Activated T-helper 2 cell treated with anti-CD3 and anti-CD28 coated beads, Interferon-gamma antibody, Interleukin-2, Interleukin-4, amounts not matched to agents 10 μg/mL and 5 μg/mL and 100 μg/mL, durations not matched to agents 14 hours and 24 hours and 36 hours (primary cell): ENCODE measurements at places on chromosomes 1 and 21. TPM values are rescaled to one million over a fixed set of nuclear protein-coding genes. Genes with fewer than 3 reads are reported as not detected.

- DNase-seq: no peak
Measured at GRCh38 chr1:111234258-111234657, 6.7 kb downstream of the CHI3L2 start.

- DNase-seq: no peak
Measured at GRCh38 chr1:173508541-173508940, 31.4 kb downstream of the PRDX6 start.

DNA sequence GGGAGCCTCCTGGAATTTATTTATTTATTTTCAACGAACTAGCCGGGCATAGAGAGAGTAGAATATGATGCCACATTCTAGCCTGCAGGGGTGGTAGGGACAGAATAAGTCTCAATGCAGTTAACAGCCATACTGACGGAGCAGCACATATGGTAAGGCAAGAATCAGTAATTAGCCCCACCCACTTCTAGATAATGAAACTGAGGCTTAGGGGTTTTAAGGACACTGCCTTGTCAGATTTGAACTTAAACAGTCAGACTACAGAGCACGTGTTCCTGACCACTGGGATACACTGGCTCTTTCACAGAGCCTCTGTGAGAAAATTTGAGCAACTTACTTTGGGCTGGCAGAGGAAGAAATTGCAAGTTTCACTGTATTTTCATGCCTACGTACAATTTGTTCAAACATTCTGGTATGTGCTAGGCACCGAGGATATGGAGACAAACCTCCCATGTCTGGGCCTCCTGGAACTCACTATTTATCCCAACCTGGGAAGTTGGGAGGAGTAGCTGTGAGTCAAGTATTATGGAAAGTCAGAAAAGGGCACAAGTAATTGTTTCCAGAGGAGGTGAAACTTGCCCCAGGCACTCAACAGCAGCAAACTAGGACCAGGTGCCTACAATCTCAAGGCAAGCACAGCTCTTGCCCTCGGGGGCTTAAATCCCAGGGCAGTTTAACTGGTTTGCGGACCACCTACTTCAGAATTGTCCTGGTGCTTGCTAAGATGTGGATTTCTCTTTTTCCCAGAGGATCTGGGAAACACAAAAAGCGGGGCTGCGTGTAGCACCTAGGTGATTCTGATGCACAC, 1.6 kb upstream of the CLIC4 start:
- no peak for DNase-seq

GRCh38 chr21:35156293-35157278, 107.5 kb upstream of the RUNX1 start:
- DNase-seq: no peak

DNA sequence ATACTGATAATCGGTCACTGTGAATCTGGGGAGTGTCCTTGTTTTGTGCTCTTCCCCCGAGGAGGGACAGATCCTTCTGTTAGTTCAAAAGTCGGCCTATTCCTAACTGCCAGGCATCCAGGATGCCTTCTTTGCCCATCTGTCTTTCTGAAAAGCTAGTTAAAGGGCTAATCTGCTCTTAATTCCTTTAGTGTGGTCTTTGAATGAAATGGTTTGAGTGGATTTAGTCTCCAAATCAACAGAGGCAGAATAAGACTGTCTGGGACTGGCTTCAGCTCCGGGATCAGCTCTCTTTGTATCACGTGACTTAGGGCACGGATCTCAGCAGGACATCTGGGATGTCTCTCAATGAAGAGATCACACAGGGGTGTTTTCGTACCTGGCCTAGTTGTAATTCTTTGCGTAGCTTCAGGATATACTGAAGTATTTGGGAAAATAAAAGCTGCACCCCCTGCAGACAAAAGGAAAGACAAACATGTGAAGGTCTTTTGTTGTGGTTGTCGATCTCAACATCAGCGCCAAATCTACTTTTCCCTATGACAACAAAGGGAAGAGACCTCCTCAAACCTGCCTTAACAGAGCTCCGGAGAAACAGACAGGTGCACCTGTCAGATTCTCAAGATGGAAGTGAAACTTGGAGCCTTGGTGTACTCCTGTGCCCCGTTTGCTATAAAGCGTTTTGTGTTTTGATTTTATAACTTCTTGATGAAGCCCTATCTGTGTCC, 97.9 kb downstream of the ERG start:
- no peak for DNase-seq

- DNase-seq: no peak
Measured at GRCh38 chr21:43599728-43600127, 59.6 kb downstream of the HSF2BP start.

GRCh38 chr1:22387919-22388580, 63.6 kb upstream of the ZBTB40 start:
- DNase-seq: no peak

NUCKS1 gene
- 176 and 180 TPM in 2 replicates for total RNA-seq

GJC2 gene
- total RNA-seq: 0.52 and 0.55 TPM in 2 replicates

TMEM59 gene
- 128 and 133 TPM in 2 replicates for total RNA-seq

SERTAD4 gene
- not detected in 2 replicates for total RNA-seq

GBP1 gene
- 35.3 and 40.0 TPM in 2 replicates for total RNA-seq

HES2 gene
- 0.21 and 0.51 TPM in 2 replicates for total RNA-seq
